H7 (cell line): ENCODE measurements at places on chromosomes 6 and 20.

DNA sequence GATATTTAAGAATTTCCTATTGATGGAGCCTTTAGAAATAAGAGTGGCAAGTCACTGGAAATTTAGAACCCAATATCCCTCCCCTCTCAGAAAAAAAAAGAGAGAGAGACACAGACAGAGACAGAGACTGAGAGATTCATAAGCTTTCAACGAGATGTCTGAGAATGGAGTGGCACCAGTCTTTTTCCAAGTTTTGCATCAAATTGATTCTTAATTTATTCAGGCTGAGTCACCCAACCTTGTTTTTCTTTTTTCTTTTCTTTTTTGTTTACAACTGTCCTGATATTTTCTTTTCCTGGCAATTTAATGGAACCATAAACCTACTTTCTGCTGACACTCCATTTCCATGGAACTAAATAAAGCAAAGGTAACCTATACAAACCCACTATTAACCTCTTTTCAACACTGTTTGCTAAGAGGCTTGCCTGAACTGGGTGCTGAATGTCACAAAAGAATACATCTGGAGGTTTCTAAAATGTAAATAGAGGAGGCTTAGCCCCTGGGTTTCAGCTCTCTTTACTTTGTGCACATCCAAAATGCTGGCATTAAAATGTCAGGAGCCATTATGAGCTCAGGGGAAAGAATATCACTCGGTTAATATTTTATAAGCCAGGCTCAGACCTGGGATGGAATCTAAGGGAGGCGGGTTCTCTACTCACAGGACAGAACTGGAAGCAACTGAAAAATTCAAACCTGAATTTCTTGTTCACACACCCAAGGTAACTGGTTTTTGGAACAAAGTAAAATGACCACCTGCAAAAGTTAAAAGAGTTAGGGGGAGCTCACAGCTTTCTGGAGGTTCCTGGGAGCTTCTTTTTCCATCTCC lies 100.8 kb downstream of the BFSP1 start:
- DNase-seq, result no peak

DNA sequence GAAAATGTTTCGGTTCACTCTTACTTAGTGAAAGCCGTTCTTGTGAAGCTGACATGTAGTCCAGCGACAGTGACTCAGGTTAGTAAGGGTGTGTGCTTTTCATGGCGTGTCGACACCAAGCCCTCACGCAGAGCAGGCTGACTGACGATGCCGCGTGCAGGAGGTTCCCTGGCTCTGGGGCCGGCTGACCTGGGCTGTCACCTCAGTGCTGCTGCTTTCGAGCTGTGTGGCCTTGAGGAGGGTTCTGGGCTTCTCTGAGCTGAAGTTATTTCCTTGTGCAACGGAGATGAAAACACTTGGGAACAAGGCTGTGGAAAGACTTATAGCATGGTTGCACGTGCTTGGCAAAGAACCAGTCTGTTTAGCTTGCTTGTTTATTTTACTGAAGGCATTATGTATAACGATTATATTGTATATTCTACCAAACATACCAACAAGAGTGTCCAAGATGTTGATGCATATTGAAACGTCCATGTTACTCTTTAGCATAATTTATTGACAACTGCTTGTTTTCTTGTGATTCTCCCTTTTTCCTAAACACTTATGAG lies 59.2 kb downstream of the PHACTR3 start:
- no peak for DNase-seq

GRCh38 chr6:157278171-157278570 lies 45.1 kb downstream of the TMEM242 start:
- DNase-seq, result no peak

GRCh38 chr6:126318797-126319196 lies 21.1 kb upstream of the CENPW start:
- no peak for DNase-seq

DNA sequence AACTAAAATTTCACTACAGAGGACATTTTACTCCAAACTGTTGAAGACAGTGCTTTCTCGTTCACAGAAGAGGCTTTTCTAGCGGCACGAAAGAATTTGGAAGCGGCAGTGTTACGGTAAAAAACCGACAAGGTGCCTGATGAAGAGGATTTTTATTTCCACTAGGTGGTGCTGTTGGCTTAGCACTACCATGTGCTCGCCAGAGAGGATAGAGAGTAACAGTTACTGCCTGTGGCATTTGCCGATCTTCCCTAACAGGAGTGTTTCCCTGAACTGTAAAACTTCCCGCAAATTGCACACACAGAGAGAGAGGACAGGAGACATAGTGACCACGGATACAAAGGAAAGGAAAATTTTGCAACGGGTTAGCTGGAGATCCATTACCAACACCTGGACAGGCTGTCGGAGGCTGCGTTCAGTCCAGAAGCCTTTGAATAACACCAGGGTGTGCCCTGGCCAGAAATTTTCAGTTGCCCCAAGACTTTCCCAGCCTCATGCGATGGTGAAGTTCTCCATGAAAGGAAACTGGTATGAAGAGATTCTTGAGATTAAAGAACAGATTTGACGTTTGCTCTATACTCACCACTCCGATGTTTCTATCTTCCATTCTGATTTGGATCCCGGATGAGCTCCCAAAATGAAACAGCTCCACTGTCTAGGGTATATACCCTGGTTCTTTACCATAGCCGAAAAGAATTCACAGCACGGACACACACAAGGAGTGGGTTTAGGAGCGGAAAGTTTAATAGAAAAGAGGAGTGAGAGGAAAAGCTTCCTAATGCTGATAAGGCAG lies 48.1 kb downstream of the HLA-DPB1 start:
- no peak for DNase-seq

DNA sequence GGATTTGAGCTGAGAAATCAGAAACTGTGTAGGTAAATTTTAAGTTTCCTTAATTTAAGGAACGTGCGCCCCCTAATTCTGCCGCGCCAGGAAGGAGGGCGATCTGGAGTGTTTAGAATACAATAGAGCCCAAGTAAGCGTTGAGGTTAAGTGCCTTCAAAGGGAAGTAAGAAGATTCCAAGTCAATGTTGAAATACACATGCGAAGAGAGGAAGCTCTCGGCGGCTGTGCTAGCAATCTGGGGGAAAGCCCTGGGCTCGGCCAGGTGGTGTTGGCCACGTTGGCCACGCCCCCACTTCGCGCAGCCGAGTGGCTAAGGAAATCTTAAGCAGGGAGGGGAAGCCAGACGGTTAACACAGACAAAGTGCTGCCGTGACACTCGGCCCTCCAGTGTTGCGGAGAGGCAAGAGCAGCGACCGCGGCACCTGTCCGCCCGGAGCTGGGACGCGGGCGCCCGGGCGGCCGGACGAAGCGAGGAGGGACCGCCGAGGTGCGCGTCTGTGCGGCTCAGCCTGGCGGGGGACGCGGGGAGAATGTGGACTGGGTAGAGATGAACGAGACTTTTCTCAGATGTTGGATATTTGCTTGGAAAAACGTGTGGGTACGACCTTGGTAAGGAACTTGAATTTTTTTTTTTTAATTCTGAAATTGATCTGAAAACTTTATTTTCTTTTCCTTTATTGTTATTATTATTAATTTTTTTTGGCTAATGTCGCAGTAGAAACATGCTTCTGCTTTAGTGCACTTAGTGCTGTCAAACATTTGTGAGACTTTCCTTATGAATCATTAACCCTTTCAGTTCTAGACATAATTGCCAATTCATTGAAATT lies at the start of gene PRDM1:
PRDM1 (plus strand) TSS at position 353 of the 830 bp plus-strand sequence; CDS start at position 571, 218 bp downstream.
- peak; percentile 84 for DNase-seq

DNA sequence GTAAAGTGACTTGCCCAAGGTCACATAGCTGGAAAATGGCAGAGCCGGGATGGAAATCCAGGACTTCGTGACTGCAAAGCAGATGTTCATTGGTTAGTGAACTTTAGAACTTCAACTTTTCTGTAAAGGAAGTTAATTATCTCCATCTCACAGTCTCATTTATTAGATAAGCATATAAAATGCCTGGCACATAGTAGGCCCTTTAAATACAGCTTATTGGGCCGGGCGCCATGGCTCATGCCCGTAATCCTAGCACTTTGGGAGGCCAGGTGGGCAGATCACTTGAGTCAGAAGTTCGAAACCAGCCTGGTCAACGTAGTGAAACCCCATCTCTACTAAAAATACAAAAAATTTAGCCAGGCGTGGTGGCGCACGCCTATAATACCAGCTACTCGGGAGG lies 1.7 kb upstream of the MMP9 start:
- DNase-seq, result no peak

DNA sequence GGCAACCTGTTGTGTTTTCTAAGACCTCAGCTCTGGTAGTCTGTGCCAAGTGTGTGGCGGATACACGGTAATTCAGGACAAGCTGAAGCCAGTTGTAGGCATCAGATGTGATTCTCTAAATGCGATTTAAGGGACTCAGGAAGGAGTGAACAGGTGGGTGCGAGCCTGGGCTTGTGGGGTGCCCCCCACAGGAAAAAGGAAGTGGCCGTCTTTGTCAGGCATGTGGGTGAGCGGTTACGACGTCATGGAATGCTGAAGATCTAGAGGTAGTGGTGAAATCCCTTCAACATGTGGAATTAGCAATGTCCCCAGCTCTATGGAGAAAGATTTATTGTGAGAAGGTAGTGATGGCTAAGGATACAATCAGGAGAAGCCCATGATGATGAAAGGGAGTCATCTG lies 95.1 kb upstream of the EXOC2 start:
- no peak for DNase-seq

GRCh38 chr6:35318196-35319171 lies 20.9 kb downstream of the DEF6 start:
- DNase-seq, result peak; percentile 100

- peak; percentile 100 for DNase-seq
Observed at GRCh38 chr20:610130-611046, at the start of gene TCF15. Gene TCF15, minus strand, starts transcription at chr20:610309. Its CDS starts 72 bp downstream, at chr20:610237.

DNA sequence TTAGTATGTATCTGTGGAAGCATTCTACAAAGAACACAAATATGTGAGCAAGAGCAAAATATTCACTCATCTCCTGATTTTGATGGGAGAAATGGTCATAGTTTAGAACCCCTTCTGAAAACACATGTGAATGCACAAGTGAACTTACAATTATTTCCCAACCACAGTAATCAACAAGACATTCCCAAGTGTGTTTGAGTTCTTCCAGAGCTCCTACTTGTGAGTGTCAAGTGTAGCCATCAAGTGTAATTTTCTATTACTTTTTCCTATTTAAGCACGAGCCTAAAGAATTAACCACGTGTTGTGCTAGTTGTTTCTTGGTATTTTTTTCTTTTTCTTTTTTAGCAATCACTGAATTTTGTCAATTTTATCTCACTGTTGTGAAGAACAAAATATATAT lies 402.3 kb downstream of the NKAIN2 start:
- DNase-seq, result no peak

DNA sequence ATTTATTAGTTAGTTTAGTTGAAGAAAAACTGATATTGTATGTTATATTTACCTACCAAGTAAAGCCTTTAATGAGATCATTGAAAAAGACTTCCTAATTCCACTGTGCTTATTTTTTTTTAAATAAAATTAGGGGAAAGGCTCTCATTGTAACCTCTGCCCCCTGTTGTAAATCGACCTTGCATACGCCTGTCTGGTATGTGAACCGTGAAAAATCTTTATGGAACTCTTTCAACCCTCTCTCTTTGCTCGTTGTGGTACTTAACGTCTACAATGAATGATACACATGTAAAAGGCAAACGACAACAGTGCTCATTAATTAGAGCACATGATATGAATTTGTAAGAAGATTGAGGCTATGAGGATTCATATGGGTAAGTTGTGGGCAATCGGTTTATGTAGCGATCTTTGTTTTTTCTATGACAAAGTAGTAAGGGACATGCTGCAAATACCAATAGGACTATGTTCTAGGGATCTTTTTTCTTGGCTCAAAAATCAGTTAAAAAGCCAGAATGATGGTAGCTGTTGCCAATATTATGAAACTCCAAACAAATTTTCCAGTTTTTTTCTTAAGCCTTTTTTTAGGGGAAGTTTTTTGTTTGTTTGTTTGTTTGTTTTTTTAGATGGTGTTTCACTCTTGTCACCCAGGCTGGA lies 119.0 kb upstream of the MCHR2 start:
- no peak for DNase-seq

- DNase-seq, result no peak
Observed at GRCh38 chr20:58129721-58130151, 98.7 kb downstream of the ANKRD60 start.

GRCh38 chr6:68726337-68726736 lies 91.3 kb downstream of the ADGRB3 start:
- no peak for DNase-seq

DNA sequence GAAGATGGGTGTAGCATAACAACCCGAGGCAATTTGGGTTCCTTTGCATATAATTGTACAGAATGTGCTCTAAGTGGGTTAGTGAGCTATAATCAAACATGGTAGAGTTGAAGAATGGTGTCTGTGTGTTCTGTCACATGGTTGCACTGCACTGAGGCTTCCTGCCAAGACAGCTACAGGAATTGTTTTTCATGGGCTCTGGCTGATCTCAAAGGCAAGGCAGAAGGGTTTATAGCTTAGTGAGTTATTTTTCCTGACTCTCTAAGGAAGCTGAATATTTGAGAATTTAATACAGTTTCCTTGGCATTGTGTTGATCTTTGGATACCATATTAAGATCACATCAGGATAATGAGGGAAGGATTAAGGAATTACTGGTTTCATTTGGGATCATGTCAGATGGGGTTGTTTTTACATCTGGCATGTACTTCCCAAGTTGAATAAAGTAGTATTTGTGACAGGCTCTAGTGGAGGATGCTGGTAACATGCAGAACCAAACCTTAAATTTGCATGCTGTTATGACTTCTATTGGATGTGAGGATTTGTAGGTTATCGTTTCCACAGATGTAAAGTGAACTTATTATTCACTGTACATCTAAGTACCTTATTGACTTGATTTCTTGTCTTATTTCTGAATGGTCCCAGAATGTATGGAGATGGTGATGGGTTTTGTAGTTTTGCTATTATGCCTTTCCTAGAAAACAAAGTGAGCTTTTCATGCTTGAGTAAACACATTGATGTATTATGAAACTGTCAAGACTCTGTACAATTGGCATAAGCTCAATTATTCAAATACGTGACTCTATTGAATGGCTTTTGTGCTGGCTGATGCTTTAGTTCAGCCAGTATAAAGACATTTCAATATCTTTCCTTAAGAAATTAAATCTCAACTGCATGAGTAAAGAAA lies 43.3 kb downstream of the LRRC1 start:
- DNase-seq, result no peak

- DNase-seq, result no peak
Observed at GRCh38 chr6:36780442-36781177, 58.6 kb downstream of the CPNE5 start.

- DNase-seq, result peak; percentile 70
Observed at GRCh38 chr20:62305149-62305764, 2.5 kb downstream of the ADRM1 start.

DNA sequence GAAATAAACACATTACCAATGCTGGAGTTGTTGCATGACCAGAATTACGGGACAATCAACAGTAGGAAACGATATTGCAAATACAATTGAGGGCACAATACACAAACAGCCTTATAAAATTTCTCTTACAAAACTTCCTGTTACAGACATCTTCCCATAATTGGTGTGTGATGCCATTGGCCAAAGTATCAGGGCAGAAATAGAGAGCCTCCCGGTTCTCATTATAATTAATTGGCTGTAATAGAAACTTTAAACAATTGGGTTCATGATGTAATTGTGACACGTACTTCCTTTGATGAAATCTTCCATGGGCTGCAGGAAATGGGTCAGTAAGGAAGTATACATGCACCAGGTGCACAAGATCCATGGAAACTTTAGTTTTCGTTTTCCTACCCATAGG lies 40.3 kb upstream of the RALGAPA2 start:
- DNase-seq, result no peak
